ENCODE measurements at places on chromosomes 11 and 22. TPM values are rescaled to one million over a fixed set of nuclear protein-coding genes. Genes with fewer than 3 reads are reported as not detected.
A peak's percentile ranks its signal among the peaks of the same experiment; 100 is the strongest.

GRCh38 chr22:47067321-47067890, 305.0 kb downstream of the TBC1D22A start:
- H3K4me3 ChIP-seq, result no peak overlapping the region
- H3K27ac ChIP-seq, result no peak overlapping the region
- peaks cover 5% of the 10 kb centered on the region for H3K36me3 ChIP-seq
- DNase-seq, result no peak

Gene SCGB1C1
- total RNA-seq, result not detected

Gene SLC22A9
- total RNA-seq, result not detected

- peaks cover 1% of the 10 kb centered on the region for H3K4me1 ChIP-seq
- no peak overlapping the region for H3K4me3 ChIP-seq
- no peaks in the 10 kb centered on the region for H3K36me3 ChIP-seq
- H3K27me3 ChIP-seq, result peaks cover 2% of the 10 kb centered on the region
- peak; percentile 24 for DNase-seq
Measured at GRCh38 chr11:1226226-1226985, 3.5 kb downstream of the MUC5B start.

Gene SMIM35
- not detected for total RNA-seq

DNA sequence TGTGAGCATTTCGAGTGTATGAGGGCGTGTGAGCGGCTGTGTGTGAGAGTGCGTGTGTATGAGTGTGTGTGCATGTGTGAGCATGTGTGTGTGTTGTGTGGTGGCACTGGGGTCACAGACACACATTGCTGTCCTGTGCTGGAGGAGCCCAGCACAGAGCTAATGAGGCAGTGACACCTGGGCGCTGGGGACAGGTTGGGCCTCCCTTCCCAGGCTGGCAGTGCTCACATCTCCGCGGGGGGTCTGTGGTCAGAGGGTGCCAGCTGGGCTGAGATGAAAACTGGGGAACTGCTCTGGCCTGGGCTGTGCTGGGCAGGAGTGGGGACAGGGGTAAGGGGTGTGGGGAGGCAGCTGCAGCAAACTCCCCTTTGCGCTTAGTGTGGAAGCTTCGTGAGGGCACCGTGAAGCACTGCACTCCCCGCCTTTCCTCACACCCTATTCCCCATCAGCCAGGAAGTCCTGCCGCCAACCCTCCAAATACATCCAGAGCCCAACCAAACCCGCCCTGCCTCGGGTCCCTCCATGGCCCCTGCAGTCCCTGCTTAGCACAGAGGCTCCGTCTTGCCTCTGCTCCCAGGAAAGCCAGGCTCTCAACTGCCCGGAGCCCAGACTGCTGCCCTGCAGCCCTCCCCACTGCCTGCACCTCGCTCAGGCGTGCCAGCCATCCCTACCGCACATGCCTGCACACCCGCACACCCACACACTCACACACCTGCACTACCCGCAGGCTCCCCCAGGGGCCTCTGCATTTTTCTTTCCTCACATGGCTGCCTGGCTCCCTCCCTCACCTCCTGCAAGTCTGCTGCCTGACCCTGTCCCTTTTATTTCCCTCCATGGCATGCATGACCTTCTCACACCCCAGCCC, 62.0 kb upstream of the THY1 start:
- peaks cover 12% of the 10 kb centered on the region for H3K4me1 ChIP-seq
- no peak overlapping the region for H3K4me3 ChIP-seq
- H3K36me3 ChIP-seq, result no peaks in the 10 kb centered on the region

- peaks cover 4% of the 10 kb centered on the region for H3K27me3 ChIP-seq
- H3K4me1 ChIP-seq, result peaks cover 7% of the 10 kb centered on the region
- peak overlapping the region; percentile 98 for H3K4me3 ChIP-seq
- DNase-seq, result no peak
- peak overlapping the region; percentile 99 for H3K27ac ChIP-seq
Measured at GRCh38 chr22:17637490-17638181, 921 bp upstream of the BCL2L13 start.

Gene PDE2A
- 16.9 TPM for total RNA-seq

GRCh38 chr11:61616434-61616833, 35.6 kb upstream of the SYT7 start:
- DNase-seq, result no peak
- no peaks in the 10 kb centered on the region for H3K36me3 ChIP-seq
- no peak overlapping the region for H3K27ac ChIP-seq

Gene GRAP2
- total RNA-seq, result not detected

- no peak overlapping the region for H3K27ac ChIP-seq
- H3K4me1 ChIP-seq, result peaks cover 8% of the 10 kb centered on the region
- peaks cover 8% of the 10 kb centered on the region for H3K27me3 ChIP-seq
- no peak for DNase-seq
Measured at GRCh38 chr22:36928196-36928595, 14.8 kb downstream of the CSF2RB start.

DNA sequence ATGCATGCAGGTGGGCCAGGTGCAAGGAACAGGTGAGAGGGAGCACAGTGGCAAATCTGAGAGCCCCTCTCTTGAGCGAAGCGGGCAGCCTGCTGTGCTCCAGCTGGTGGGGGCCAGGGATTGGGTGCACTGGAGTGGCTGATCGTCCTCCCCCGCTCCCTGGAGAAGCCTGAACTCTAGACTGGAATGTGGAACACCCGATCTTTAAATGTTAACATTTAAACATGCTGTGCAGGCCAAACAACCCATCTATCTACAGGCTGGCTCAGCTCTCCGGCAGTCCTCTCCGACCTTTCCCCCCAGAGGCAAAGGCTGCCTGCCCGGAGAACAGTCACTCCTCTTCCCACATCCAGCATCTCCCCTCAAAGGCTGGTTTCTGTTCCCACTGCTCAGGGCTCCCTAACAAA, 5.1 kb downstream of the MRGPRF start:
- DNase-seq, result no peak
- H3K36me3 ChIP-seq, result no peaks in the 10 kb centered on the region
- peaks cover 12% of the 10 kb centered on the region for H3K4me1 ChIP-seq
- H3K27ac ChIP-seq, result no peak overlapping the region
- no peak overlapping the region for H3K4me3 ChIP-seq
- H3K27me3 ChIP-seq, result peaks cover 4% of the 10 kb centered on the region

GRCh38 chr11:22730319-22730718, 63.9 kb downstream of the GAS2 start:
- H3K36me3 ChIP-seq, result no peaks in the 10 kb centered on the region
- DNase-seq, result no peak
- no peak overlapping the region for H3K4me3 ChIP-seq
- H3K27me3 ChIP-seq, result peaks cover 3% of the 10 kb centered on the region
- H3K27ac ChIP-seq, result no peak overlapping the region

DNA sequence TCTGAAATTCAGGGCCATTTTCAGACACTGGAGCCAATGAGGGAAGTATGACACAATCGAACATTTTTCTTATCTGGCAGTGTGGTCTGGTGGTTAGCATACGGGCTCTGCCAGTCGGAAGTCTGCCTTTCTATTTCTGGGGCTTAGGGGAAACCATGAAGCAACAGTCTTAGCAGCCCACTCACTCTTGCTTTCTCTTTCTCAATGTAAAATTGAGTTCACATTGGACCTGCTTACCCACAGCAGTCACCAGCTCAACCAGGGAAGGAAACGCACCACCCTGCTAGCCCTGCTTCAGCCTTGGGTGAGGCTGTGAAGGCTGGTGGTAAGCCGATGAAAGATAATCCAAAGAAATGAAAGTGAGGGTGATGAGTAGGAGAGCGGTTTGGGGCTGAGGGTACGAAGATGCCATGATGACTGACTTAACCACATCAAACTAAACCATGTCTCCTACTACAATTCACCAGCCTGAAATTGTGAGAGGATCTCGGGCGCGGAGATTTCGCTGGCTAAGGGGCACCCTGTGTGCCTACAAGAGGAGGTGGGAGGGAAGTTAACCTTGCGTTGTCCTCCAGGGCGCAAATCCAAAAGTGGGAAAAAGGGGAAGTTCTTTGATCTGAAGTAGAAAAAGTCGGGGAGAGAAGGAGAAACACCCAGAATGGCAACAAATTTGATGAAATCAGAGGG, 2.0 kb upstream of the LMO2 start:
- H3K4me1 ChIP-seq, result peaks cover 4% of the 10 kb centered on the region
- peaks cover under 1% of the 10 kb centered on the region for H3K27me3 ChIP-seq
- H3K36me3 ChIP-seq, result peaks cover 3% of the 10 kb centered on the region
- no peak for DNase-seq
- no peak overlapping the region for H3K4me3 ChIP-seq
- H3K27ac ChIP-seq, result no peak overlapping the region

DNA sequence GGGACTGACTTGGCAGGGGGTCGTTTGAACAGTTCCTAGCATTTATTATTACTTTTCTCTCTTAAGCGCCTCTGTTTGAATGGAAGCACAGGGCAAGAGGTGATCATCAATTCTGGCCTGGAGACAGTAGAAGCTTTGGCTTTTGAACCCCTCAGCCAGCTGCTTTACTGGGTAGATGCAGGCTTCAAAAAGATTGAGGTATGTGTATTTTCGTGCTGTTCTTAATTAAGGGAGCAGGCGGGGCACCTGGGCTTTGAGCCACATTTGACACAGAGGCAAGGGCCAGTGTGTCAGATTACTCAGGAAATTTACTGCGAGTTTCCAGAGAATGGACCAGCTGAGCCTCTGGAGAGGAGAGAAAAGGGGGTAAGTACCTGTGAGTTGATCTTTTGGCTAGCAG, 102.4 kb upstream of the SORL1-AS1 start:
- no peaks in the 10 kb centered on the region for H3K27me3 ChIP-seq
- no peak for DNase-seq
- H3K4me1 ChIP-seq, result peaks cover 14% of the 10 kb centered on the region
- H3K27ac ChIP-seq, result no peak overlapping the region
- no peak overlapping the region for H3K4me3 ChIP-seq

Gene KIRREL3
- 25.3 TPM for total RNA-seq

Gene FAM227A
- 6.3 TPM for total RNA-seq

DNA sequence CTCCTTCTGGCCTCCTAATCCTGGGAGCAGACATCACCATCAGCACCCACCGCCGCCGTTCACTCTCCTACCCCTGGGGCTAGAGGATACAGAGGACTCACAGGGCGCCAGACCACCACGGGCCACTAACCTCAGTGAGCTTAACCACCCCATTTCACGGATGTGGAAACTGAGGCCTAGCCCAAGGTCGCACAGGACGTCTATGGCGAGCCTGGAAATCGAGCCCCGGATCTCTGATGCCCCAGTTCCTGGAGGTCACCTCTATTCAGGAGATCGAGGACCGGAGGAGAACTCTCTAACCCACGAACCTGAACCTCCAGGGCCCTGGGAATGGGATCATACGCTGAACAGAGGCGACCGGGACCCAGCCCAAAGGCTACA, 349 bp downstream of the TIMM10 start:
- H3K4me1 ChIP-seq, result peaks cover 6% of the 10 kb centered on the region
- H3K27ac ChIP-seq, result no peak overlapping the region
- peak overlapping the region; percentile 94 for H3K4me3 ChIP-seq
- no peaks in the 10 kb centered on the region for H3K36me3 ChIP-seq
- H3K27me3 ChIP-seq, result peaks cover 11% of the 10 kb centered on the region
- no peak for DNase-seq

- H3K27ac ChIP-seq, result peak overlapping the region; percentile 95
- peaks cover 2% of the 10 kb centered on the region for H3K4me1 ChIP-seq
- no peaks in the 10 kb centered on the region for H3K36me3 ChIP-seq
- DNase-seq, result peak; percentile 69
- peaks cover 15% of the 10 kb centered on the region for H3K27me3 ChIP-seq
Measured at GRCh38 chr11:64268893-64269539, 15.4 kb downstream of the BAD start.

GRCh38 chr22:40932396-40932795, 18.8 kb upstream of the RBX1 start:
- H3K4me3 ChIP-seq, result no peak overlapping the region

Gene MIOX
- total RNA-seq, result 4.0 TPM

- no peaks in the 10 kb centered on the region for H3K36me3 ChIP-seq
- H3K4me1 ChIP-seq, result peaks cover 20% of the 10 kb centered on the region
- peaks cover 12% of the 10 kb centered on the region for H3K27me3 ChIP-seq
- no peak overlapping the region for H3K4me3 ChIP-seq
Measured at GRCh38 chr11:64778223-64778472, 194 bp downstream of the SF1 start.

- H3K27me3 ChIP-seq, result peaks cover 2% of the 10 kb centered on the region
- peak within 1 kb of the TSS; percentile 34 for H3K27ac ChIP-seq
- DNase-seq, result peak; percentile 64
- peak within 1 kb of the TSS; percentile 90 for H3K4me3 ChIP-seq
- H3K4me1 ChIP-seq, result peaks cover 7% of the 10 kb centered on the region
Measured at GRCh38 chr11:90134478-90135003, at the start of gene NAALAD2. NAALAD2 (plus strand) TSS chr11:90134663; CDS start chr11:90134759, 96 bp downstream.

- H3K36me3 ChIP-seq, result no peaks in the 10 kb centered on the region
- H3K4me1 ChIP-seq, result peaks cover 5% of the 10 kb centered on the region
- H3K27me3 ChIP-seq, result peaks cover 3% of the 10 kb centered on the region
- no peak overlapping the region for H3K27ac ChIP-seq
Measured at GRCh38 chr22:40451210-40451609, 80.8 kb downstream of the SGSM3 start.

- no peaks in the 10 kb centered on the region for H3K36me3 ChIP-seq
- no peak overlapping the region for H3K27ac ChIP-seq
- no peak overlapping the region for H3K4me3 ChIP-seq
- H3K4me1 ChIP-seq, result peaks cover 10% of the 10 kb centered on the region
Measured at GRCh38 chr11:117868815-117869561, 7.5 kb downstream of the FXYD6 start.

GRCh38 chr11:130781931-130782330, 134.3 kb downstream of the SNX19 start:
- H3K27ac ChIP-seq, result no peak overlapping the region
- no peaks in the 10 kb centered on the region for H3K27me3 ChIP-seq
- DNase-seq, result no peak
- no peaks in the 10 kb centered on the region for H3K4me1 ChIP-seq

- DNase-seq, result no peak
- H3K27ac ChIP-seq, result no peak overlapping the region
- H3K4me3 ChIP-seq, result no peak overlapping the region
- H3K4me1 ChIP-seq, result peaks cover 1% of the 10 kb centered on the region
- no peaks in the 10 kb centered on the region for H3K27me3 ChIP-seq
Measured at GRCh38 chr11:68581439-68581838, 102.9 kb upstream of the GAL start.

DNA sequence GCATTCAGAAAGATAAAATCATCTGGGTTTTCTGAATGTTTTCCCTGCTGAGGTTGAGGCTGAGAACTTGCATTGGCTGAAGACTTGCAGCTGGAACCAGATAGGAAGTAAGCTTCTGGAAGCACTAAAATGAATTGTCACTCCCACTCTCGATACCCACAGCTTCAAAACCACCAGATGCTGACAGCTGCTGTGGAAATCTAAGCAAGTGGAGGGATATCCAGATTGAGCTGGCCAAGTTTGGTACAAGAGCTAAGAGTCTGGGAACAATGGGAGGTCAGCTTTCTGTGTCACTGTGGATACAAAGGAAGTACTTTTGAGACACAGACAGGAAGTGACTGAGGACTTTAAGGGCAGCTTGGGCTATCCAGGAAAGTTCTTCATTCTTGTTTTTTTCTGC, 51.3 kb upstream of the CD44 start:
- H3K27ac ChIP-seq, result no peak overlapping the region
- DNase-seq, result no peak

Data from glutamatergic neuron (in vitro differentiated cells).